ENCODE measurements at places on chromosomes 1 and 21.

DNA sequence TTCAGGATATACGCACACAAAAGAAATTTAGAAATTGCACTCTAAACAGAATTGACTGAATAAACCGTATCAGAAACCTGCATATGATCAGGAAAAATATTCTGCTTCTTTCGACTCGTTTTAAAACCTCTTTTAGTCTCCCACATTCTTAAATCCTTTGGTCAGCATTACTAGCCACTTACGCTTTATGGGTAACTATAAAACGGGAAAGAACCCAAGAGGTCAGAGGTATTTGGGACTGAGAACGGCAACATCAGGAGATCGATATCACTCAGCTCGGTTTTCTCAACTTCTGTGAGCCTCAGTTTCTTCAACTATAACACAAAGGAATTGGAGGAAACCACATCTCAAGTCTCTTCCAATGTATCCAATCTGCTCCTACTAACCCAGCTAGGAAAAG is 36.4 kb upstream of the ANGPTL7 start:
- DNase-seq, result no peak

GRCh38 chr21:39851002-39851618 is 16.1 kb upstream of the PCP4 start:
- DNase-seq, result no peak

DNA sequence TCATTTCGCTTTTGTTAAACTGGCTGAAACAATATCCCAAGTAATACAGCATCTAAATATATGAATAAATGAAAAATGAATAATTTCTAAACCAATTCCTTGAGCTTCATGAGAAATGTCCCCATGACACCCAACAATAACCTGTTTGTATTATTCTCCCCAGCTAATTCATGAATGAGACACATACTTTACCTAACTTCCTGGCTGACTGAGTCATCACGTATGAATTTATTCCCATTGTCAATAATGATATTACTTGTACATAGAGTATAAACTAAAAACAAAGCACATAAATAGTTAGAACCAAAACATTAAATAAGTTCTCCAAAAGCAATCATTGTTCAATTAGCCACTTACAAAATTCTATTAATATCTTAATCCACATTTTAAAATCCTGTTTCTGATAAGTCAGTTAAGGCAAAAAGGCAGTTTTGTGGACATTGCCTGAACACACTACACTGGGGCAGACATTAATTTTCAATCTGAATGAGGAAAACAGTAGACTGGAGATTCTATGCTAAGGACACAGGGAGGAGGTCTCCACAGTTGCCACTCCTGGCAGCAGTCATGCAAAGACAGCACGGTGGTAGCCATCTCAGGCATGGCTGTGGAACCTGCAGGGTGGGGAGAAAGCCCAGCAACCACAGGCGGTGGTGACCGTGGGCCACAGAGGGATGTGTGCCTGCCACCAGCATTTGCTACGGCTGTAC is 48.2 kb downstream of the SLC9C2 start:
- no peak for DNase-seq

DNA sequence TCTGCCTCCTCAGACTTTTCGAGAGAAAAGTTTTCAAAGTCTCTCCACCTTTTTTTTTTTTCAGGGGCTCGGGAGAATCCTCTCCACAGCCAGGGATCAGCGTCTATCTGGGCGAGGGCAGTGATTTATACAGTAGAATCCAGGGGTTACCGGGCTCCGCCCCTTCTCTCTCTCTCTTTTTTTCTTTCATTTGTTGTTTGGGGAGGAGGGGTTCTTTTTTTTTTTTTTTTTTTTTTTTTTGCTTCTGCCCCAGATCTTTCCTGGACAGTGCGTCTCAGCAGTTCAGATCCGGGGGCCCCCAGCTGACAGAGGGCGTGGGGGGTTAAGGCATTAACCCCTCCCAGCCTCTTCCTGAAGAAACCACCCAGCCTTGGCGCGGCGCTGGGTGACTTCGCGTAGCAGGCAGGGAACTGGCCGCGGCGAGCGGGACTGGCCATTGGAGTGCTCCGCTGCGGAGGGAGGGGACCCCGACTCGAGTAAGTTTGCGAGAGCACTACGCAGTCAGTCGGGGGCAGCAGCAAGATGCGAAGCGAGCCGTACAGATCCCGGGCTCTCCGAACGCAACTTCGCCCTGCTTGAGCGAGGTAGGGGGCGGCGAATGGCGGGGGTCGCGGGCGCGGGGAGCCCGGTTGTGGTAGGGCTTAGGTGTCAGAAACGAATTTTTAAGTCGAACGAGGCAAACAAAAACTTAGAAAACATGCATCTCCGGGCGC is at the start of gene S1PR1:
TSS of gene S1PR1 (plus strand) at position 504 of the 713 bp plus-strand sequence. CDS start 1,966 bp downstream, outside the sequence.
- DNase-seq, result peak; percentile 45

GRCh38 chr1:4172644-4173599 is 272.9 kb upstream of the C1orf174 start:
- no peak for DNase-seq

- no peak for DNase-seq
These were observed 91.1 kb upstream of the RGS4 start for GRCh38 chr1:162977944-162978568.

- DNase-seq, result no peak
These were observed 9.2 kb upstream of the TNFRSF8 start for GRCh38 chr1:12053752-12054548.

DNA sequence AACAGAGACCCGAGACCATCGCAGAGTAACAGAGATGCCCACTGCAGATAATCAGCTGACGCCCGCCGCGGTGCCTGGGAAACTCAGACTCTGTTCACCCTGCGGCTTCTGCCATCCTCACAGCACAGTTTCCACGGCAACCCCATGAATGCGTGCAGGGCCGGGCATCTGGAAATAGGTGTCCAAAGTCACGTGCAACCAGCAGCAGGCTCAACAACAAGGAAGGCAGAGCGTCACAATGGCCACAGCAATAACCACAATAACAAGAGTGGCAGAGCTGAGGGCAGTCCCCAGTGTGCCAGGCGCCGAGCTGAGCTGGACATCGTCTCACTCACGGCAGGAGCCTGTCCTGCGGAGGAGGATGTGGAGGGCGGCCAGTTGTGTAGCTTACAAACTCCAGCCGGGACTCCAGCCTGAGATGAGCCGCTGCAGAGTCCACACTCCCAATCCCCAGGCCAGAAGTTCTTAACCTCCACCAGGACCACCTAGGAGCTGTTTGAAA is 102.0 kb downstream of the CRYAA start:
- no peak for DNase-seq

DNA sequence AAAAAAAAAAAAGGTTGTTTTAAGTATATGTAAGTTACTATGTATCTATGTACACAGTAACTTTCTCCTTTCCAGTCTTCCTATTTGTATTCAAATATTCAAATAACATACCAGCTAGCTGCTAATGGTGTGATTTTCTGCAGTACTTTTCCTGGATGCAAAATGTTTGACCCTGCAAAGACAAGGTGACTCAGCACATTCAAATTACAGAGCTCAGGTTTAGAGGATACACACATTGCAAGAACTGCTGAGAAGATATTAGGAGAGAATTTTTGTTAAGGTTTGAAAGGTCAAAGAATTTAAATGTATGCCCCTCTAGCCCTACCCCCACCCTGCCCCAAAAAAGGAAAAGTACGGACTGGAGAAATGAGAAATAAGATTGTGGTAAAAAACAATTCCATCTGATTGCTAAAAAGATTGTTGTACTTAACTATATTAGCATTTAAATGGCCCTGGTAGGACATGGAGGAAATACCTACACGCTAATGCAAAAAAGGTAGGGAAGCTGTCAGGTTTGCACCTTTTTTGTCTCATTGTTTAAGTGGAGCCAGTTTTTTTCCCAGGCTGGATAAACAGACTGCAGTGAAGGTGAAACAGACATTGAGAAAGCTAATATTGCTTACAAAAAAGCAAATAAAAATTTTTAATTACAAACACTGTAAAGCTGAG is 45.6 kb downstream of the ZNF281 start:
- no peak for DNase-seq

- DNase-seq, result no peak
These were observed 150.5 kb downstream of the LYPLAL1 start for GRCh38 chr1:219324171-219324570.

- no peak for DNase-seq
These were observed 455 bp downstream of the BSDC1 start for GRCh38 chr1:32393832-32394140.

DNA sequence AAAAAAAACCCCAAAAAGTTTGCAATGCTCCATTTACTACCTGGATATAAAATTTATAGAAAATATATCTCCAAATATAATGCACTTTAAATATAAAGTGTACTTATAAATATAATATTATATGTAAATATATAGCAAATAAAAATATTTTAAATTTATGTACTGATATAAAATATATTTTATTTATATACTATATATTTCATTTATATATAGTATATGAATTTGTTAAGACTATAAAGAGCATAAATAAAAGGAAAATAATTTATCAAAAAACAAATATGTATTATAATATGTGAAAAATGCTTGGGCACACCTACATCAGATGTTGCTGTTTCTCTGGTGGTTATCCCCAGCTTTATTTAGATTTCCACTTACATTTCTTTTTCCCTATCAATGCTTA is 71.0 kb upstream of the ZBTB18 start:
- no peak for DNase-seq

GRCh38 chr1:180952657-180953013 is 39.9 kb downstream of the KIAA1614 start:
- no peak for DNase-seq

DNA sequence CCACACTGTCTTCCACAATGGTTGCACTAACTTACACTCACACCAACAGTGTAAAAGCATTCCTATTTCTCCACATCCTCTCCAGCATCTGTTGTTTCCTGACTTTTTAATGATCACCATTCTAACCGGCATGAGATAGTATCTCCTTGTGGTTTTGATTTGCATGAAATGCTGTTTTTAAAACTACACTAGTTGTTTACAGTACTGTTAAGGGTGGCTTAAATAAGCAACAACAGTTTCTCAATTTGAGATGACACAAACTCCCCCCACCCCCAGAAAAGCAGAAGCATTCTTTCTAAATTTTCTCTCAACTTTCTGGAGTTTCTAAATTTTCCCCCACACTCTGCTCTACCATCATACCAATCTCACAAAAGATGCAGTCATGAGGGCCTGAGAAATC is 7.1 kb upstream of the SLAMF7 start:
- DNase-seq, result no peak

Data from stimulated activated CD4-positive, alpha-beta T cell treated with anti-CD3 and anti-CD28 coated beads, Interleukin-1b, Interleukin-23, amount 100 ng/mL, for 1 hour (primary cell).